ENCODE measurements at places on chromosomes 6 and 20.

DNA sequence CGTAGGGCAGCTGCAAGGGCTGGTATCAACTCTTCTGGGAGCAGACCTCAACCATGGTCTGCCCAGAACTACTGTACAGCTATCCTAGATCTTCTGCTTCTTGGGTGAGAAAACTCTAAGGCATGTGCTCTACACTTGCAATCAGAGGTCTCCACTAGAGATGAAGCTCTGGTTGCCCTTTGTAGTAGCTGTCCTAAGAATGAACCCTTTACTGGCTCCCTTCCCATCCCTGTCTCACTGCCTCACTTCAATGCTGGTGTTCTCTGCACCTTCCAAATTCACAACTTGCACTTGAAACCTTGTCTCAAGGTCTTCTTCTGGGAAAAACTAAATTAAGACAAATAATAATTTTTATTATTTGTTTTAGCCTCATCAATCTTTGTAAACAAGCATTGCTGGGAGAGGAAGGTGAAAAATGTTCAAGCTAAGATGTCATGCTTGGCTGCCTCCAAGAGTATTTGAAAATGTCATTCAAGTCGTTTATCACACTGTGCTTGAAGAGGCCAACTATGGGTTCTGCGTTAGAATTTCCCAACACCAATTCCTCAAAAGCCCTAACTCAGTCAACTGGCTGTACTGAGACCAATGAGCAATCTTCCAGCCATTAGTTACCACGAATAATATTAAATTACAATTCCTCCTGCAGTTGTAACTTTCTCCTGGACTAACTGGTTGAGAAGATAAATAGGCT is 255.7 kb upstream of the PRND start:
- DNase-seq: no peak

GRCh38 chr20:30487947-30488926 is 769.2 kb upstream of the DEFB115 start:
- DNase-seq: no peak

DNA sequence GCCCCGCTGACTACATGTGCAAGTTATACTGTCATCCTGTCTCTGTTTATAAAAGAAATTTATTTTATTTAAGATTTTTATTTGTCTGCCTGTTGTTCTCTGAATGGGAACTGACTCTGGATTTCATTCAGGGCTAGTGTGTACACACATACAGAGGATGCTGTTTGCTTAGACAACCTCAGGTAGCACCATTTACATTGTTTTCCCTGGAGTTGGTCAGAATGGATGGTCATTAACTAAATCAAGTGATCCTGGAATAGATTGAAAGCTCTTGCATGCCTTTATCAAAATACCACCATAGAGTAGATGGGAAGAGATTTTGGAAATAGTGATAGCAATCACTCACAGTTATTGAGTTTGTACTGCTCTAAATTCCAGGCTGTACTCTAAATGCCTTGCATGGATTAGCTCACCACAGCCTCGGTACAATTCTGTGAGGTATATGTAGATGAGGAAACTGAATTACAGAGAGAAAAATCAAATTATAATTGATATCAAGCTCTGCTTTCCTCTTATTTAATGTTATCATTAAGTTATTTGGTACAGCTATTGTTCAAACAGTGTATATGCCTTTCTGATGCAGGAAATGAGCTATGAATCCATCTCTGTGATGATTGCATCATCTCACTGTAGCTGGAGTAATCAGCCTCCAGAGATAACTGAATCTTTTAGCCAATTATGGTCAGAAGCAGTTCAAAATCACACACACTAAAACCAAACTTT is 51.9 kb downstream of the RNF217 start:
- DNase-seq: no peak

DNA sequence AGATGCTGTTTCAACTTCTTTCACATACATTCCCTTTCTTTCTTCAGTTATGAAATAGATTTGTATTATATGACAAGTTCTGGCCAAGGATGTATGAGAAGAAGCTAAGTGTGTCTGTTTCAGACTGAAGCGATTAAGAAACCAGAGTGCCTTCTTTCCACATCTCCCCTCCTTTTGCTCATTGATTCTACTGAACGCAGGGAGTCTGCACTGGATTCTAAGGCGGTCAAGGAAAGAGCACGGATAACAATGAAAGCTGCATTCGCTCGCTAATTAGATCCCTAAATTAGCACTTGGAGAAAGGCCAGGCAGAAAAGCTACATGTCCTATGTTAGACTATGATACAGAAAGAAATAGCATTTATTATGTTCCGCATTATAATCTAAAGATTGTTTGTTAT is 267.7 kb downstream of the HAO1 start:
- no peak for DNase-seq

- no peak for DNase-seq
These were observed 23.2 kb upstream of the CHRNA4 start for GRCh38 chr20:63384336-63384735.

GRCh38 chr20:49037962-49038387 is 8.1 kb upstream of the CSE1L start:
- DNase-seq: no peak

- no peak for DNase-seq
These were observed 4.8 kb downstream of the SOX18 start for GRCh38 chr20:64044484-64045247.

DNA sequence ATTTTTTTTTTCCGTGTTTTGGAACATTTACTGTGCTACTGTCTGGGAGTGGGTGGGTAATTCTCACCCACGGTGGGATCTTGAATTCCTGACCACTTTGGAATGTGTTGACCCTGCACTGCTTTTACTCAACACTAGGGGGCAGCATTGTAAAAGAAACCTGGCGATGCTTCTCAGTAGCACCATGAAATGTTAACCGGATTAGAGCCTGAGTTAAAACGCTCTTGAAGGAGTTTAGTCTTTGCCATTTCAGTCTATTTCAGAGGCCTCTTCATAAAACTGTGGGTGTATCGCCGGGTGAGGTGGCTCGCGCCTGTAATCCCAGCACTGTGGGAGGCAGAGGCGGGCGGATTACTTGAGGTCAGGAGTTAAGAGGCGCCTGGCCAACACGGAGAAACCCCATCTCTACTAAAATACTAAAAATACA is 114.4 kb upstream of the PRND start:
- DNase-seq: no peak

DNA sequence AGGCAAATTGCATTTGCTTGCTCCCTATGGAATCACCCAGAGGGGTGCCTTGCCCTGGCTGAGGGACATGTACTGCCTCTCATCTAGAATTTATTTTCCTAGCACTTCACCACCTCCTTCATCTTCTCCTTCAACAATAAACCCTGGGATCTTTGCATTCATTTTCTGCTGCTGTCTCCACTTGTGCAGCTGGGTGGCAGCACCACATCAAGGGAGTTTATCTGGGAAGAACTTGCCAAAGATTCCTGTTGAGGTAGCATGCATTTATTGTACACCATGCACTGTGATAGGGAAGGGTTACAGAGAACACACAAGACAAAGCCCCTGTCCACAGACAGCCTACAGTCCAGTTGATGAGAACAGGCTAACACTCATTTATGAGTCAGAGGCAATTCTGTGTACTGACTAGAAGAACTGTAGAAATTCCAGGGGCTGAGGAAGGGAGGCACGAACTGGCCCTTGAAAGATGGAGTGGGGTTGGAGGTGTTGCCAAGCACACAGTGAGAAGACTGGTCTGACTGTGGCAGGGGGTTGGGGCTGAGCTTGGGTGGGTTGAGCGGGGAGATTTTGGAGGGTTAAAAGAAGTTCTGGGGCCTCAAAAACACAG is 17.5 kb downstream of the C20orf173 start:
- peak; percentile 14 for DNase-seq

DNA sequence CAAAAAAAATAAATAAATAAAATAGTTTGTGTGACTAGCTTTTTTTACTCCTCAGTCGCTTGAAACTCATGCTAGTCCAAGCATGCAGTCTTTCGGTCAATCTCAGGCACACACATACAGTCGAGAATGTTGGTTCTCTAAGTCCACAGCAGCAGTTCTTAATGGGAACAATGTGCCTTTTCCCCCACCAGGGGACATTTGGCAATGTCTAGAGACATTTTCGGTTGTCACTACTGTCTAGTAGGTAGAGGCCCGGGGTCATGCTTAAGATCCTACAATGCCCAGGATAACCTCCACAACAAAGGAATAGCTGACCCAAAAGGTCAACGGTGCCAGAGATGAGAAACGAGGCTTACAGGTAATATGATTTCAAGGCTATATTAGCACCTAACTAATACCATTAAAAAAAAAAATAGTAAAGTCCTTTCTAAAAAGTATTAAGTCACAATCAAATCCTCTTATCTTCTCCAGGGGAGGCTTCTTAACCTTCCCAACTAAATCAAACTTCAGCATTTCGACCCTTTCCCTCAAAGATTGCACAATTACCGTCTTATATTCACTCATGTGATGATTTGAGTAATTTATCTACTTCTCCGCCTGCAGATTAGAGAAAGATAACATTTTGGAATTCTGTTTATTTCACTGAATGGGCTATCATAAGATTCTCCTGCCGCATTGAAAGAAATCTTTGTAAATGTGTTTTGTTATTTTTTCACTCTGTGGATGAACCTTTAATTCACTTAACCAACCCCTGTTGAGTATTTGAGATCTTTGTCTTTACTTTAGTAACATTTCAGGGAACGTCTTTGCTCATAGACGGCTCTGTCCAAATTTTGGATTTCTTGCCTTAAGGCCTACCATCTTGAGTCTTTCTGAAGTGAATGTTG is 8.1 kb upstream of the SALL4 start:
- no peak for DNase-seq

- DNase-seq: no peak
These were observed 3.9 kb upstream of the TGM2 start for GRCh38 chr20:38168791-38169589.

GRCh38 chr6:36745283-36745682 is 47.7 kb downstream of the RAB44 start:
- DNase-seq: no peak

DNA sequence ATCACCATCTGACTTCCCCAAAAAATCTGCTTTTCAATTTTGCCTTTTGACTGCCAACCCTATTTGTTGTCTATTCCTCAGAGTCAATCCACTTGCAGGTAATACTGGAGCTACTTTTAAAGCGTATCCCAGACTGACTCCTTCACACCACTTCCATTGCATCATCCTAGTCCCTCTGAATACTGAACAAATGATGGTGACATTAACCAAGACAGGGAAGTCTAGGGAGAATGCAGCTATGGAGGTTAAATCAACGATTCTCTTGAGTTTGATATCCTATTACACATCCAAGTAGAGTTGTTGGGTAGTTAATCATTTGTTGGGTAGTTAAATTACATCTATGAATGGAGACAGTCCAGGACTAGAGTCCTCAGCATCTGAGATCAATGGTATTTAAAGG is 2.0 kb downstream of the OGFRL1 start:
- no peak for DNase-seq
